ENCODE measurements at places on chromosomes 3 and 15. TPM values are rescaled to one million over a fixed set of nuclear protein-coding genes. Genes with fewer than 3 reads are reported as not detected.

GRCh38 chr3:14537590-14538450 is 2.3 kb downstream of the GRIP2 start:
- no peak for DNase-seq

DNA sequence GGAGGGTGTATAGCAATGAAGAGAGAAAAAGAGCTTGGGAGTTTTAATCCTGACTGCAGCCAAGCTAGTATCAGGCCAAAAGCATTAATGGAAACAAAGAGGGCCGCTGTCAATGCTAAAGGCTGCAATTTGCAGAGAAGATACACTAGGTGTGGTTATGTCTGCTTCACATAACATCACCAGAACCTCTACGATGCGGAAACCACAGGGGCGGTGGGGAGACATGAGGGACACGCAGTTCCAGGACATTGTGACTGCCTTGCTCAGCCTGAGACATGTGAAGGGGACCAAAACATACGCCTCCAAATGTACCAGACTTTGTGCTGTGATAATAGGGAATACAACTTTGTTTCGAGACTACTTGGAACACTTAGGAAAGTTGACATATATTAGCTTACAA is 88.4 kb downstream of the APBA2 start:
- no peak for DNase-seq

DNA sequence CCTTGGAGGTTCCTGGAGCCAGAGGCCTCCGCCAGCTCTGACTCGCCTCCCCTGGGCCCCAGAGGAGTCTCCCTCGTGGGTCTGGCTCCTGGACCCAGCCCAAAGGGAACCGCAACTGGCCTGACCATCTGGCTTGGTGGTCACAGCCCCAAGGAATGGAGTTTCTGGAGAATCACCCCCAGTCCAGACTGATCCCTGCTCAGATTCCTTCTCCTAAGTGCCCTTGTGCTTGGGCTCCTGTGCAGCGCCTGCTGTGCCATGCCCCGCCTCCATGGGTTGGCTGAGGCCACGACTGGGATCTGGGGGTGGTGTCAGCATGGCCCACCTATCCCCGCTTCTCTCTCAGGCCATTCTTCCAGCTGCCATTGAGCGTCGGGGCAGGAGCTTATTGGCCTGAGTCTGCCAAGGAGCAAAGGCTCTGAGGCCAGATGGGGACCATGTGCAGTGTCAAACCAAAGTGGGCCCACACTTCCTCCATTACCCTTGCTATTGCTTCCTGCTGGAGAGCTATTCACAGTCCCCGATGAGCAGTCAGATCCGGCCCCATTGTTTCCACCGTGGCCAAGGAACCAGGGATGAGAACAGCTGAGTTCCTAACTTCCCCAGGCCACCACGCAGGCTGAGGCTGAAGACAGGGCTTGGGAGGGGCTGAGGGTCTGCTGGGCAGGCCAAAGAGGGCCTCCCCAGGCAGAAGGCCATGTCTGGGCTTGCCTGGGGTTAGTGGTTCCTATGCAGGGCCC is 19.0 kb downstream of the CSPG4 start:
- DNase-seq: no peak

DNA sequence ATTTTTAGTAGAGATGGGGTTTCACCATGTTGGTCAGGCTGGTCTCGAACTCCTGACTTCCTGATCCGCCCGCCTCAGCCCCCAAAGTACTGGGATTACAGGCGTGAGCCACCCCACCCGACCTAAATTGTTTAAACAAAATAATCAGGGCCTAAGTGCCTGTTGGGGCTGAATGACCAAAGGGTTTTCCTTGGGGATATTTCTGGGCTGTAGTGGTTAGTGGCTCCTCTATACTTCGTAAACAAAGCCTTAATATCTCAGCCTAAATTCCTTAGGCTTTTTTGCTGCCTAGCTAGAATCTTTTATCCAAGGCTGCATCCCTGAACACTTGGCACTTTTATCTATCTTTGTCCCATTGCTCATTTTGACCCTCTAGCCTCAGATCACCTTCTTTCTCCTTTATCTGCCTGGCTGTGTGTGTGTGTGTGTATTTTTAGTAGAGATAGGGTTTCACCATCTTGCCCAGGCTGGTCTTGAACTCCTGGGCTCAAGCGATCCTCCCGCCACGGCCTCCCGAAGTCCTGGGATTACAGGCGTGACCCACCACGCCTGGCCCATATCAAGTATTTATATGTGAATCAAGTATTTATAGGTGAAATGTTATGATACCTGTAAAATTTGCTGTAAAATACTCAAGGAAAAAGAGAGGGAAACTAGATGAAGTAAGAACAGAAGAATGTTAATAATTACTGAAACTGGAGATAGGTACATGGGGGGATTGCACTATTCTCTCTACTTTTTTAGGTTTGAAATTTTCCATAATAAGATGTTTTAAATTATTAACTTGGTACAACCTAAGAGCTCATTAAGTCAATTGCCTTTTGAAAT is 1.8 kb downstream of the NUSAP1 start:
- no peak for DNase-seq

- DNase-seq: no peak
Measured at GRCh38 chr3:123375014-123375940, 73.6 kb downstream of the ADCY5 start.

DNA sequence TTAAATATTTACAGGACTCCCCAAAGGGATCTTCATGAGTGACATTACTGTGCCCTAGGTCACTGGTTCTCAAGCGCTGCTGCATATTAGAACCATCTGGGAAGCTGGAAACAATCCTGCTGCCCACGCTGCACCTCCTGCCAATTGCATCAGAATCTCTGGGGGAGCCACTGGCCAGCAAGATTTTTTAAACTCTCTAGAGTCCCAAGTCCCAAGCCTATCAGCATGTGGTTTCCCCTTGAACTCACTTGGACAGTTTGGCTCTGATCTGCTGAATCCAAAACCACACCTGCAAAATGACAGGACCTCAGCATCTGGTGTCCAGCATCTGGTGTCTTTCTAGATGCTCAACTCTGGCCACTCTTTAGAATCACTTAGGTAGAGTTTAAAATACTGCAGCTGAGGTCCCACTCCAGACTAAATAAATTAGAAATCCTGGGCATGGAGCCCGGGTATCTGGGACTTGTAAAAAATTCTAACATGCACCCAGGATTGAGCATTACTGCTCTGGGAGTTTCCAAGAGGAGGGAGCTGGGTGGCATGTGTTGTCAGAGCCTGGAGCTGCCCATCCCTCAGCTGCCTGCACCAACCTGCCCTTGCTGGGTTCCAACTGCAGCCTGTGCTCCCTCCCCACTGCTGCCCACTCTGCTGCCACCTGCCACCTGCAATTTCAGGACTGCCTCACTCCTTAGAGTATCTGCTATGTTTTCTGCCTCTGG is 311.3 kb downstream of the SLC9A9 start:
- DNase-seq: no peak

CEMIP gene
- total RNA-seq: 0.50 TPM

CPNE9 gene
- total RNA-seq: not detected

All from left lobe of liver (tissue), 2 donors.